ENCODE measurements at places on chromosomes 3 and 15.

DNA sequence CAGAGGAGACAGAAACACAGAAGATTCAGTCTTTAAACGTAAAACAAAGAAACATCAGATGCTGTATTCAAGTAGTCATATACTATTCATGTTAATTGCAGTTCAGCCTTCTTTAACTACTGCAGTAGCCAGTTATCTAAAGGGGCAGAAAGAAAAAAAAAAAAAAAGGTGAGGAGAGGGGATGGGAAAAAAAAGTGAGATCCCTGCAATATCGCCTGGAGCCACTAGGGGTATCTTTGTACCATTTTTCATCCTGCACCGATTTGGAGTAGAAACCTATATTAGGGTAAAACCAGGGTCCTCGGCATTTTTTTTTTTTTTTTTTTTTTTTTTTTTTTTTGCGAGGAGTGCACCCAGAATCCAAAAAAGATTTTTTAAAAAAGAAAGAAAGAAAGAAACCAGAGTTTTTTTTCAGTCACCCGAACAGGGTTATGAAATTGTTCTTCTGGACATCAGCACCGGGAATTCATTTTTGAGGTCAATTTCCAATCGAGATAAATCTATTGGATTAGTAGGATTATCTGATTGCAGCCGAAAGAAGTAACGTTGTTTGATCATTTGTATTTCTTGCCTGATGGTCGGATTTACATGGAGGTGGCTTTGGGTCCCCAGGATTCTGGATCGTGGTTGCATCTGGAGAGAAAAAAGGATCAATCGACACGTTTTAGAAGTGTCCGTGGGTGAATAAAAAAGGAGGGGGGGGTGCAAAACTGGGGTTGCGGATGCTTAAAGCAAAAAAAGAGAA is 186.7 kb downstream of the NLGN1 start:
- peak; percentile 58 for DNase-seq

GRCh38 chr15:92662762-92663161 is 7.2 kb upstream of the FAM174B start:
- no peak for DNase-seq

GRCh38 chr15:90765966-90766365 is 48.8 kb downstream of the BLM start:
- DNase-seq, result no peak

- DNase-seq, result no peak
Measured at GRCh38 chr3:4907050-4907449, 72.2 kb upstream of the BHLHE40 start.

DNA sequence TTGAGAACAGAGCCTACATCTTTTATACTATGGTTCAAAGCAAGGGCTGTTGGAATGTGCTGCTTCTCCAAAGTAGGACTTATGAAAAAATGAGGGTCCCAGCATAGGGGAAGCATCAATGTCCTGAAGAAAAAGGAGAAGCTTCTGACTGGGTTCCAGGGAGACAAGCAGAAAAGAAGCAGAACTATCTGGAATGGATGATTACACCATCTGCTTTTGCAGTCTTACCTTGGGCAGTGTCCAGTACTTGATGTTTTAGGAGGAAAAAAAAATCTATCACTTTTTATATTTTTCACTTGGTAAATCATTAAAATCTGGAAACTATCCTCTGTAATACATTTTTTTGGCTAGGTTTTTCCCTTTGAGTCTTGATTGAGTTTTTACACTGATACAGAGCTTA is 57.9 kb upstream of the DPH6 start:
- DNase-seq, result no peak

GRCh38 chr15:32974691-32975090 is 219.8 kb downstream of the FMN1 start:
- DNase-seq, result peak; percentile 74

DNA sequence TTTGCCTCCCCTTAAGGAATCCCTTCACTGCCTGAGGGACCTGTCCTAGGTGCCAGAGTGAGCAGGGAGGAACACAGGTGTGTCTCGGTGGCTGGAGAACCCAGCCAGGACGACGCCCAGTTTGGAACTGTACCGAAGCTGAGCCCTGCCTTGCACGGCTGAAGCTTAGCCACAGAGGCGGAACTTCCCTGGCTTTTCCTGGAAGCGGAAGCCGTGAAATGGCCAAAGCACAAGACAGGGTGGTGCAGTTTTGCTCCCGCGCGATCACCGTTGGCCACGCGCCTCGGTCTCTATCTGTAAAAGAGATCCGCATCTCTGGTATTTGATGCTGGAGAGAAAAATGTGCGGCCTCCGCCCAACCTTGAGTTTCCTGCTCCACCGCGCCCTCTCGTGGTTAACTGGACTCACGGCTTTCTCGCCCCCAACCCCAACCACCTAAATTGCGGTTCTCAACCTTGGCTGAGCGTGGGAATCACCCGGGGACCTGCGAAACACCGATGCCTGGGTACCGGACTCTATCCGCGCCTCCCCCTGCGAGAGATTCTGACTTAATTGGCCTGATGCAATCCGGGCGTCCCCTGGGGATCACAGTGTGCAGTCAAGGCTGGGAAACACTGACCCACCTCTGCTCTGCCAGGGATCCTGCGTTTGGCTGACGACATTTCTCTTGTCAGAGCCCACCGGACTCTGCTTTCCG is 70.7 kb upstream of the ABHD2 start:
- peak; percentile 91 for DNase-seq

- peak; percentile 51 for DNase-seq
Measured at GRCh38 chr3:156382458-156383346, 172.2 kb downstream of the SSR3 start.

DNA sequence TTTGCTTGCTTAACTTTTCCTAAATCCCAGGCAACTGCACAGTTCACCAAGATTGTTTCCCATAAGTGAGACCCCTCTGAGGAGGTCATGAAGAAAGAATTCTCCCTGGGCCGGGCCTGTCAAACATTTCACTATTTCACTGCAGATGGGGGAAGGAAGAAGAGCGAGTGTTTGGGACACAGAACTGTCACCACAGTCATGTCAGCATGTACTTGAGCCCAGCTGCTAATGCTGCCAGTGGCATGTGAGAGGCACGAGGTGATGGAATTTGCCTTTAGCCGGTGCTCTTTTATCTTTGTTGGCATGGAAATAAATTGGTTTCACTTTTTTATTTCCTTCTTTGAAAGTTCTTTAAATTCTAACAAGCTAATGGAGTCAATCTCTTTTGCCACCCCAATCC is 277.9 kb upstream of the GADL1 start:
- no peak for DNase-seq

DNA sequence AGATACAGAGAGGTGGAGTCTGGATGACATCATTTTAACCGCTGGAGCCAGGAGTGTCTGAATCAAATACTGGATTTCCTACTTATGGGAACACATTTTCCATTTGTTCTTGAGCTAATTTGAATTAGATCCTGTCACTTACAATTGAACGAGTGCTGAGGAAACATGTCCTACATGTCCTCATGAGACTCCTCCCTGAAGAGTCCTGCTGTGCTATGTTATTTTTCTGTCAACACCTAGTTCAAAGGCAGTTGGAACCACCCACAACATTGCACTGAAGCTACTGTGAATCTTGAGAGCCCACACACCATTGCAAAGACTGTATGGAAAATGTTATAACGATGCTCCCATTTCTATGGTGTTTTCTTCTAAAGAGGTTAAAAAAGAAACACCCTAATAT is 123.5 kb upstream of the CRBN start:
- DNase-seq, result no peak

GRCh38 chr3:39065197-39065596 is 13.4 kb downstream of the WDR48 start:
- DNase-seq, result peak; percentile 78

DNA sequence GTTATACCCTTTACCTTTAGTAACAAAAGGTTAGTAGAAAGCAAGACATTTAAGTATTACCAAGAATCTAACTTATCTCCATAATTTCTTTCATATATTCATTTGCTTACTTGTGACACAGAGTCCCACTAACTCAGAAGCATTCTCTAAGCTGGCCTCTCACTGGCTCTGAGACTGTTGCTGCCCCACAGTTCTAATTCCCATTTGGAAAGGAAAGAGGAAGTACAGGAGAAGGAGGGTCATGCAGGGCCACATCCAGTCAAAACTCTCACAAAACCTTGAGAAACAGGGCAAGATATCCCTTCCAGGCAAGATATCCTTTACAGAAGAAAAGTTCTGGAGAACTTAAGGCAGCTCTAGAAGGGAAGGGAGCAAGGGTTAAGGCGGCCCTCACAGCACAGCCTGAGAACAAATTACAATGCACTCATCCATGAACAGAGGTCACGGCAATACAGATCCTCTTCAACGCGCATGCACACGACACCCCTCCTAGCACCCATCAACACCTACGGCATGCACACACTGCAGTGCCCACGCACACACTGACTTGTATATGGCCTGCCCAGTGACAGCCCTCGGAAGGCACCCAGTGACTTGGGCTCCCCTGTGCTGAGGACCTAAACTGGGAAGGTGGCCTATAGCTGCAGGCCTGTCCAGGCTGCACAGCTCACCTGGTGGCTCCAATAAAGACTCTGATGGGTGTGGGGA is 13.0 kb upstream of the MYO5C start:
- DNase-seq, result no peak

DNA sequence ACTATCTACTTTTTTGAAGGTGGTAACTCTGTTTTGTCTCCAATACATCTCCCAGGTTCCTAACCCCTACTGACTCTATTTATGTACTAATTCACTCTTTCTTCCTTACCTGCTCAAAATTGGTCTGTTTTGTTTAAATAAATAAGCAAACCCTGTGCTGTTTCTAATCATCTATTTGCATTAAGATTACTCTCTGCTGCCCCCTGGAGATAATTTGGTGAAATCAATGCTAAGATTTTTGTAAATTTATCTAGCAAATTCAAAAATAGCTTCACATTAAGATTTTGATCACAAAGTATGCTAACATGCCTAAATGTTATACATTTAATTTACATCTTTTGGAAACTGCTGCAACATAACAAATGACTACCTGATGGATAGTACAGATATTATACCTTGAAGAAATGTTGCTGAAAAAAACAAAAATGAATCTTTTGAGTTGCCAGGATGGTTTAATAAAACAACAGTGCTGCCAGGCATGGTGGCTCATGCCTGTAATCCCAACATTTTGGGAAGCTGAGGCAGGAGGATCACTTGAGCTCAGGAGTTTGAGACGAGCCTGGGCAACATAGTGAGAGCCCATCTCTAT is 4.4 kb upstream of the CD200R1 start:
- peak; percentile 65 for DNase-seq

DNA sequence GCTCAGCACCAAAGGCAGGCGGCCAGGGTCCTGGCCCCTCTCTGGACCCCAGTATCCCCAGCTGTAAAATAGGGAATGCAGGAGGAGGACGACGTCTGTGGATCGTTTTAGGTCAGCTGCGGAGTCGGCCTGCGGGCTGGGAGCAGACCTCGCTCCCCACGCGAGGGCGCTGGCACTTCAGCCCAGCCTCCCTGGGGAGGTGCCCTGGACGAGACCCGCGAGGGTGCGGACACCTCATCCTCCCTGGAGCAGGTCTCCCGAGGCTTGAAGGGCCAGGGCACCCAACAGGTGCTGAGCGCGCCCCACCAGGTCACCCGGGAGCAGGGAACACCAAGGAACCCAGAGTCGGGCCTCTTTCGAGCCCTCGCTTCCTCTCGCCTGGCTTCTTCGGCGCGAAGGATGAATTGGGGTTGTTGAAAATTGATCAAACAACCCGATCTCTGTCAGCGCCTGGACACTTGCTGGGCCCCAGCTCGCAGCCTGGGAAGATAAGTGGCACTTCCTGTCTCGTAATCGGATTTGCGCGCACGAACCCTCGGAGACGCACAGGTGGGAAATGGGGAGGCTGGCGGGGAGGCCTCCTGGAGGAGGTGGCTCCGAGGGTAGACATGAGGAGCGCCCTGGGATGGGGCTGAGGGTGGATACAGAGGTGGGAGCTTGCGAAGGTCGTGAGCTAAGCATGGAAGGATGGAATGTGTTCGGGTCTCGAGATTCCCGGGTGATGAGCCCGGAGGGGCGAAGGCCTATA is 588 bp upstream of the VIPR1 start:
- DNase-seq, result peak; percentile 60

DNA sequence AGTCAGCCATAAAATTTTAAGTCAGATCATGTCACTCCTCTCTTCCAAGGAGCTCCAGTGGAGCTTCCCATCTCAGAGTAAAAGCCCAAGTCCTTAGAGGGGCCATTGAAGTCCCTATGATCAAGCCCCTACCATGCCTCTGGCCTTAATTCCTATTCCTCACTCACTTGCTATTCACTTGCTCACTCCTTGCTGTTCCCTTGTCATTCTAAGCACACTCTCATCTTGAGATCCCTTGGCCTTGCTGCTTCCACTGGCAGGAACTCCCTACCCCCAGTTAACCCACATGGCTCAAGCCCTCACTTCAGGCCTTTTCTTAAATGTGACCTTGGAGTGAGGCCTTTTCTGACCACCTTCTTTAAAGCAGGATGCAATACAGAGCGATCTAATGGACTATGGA is 12.3 kb upstream of the SECISBP2L start:
- DNase-seq, result no peak

- DNase-seq, result peak; percentile 15
Measured at GRCh38 chr15:38972831-38973230, 408.2 kb upstream of the RASGRP1 start.
